ENCODE measurements at places on chromosomes 12 and 14.

GRCh38 chr12:47478426-47478825, 227.4 kb downstream of the RPAP3 start:
- DNase-seq, result no peak

- no peak for DNase-seq
Observed at GRCh38 chr14:90728951-90729350, 87.3 kb downstream of the TTC7B start.

DNA sequence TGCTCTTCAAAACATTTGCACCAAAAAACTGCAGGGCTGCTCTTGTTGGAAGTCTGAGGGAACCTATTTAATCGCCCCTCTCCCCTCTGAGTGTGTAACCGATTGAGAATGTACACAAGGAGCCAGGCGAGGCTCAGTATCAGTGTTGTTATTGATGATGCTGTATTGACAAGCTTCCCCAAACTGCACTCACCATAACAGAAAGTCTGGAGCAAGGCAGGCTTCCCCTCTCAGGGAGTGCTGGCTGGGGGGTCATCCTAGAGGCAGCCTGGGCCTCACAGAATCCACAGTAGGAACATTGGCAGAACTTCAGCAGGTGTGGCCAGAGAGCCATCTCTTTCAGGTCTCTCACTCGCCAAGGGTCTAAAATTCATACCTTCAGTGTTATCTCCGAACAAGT, 58.1 kb upstream of the TUNAR start:
- no peak for DNase-seq

DNA sequence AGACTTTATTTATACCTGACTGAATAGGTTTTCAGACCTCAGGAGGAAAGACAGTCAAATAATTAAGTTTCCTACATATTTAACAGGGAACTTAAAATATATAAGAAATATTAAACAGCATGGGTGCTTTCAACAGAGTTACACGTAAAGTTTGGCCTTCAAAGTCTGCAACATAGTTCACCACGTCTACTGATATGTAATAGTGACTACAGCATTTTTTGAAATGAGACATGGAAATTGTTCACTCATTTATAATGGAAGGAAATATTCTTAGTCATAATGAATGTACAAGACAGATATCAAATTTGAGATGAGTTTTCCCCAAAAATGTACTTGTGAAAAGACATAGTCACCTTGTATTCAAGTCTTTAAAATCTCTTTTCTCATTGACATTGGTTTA, 56.7 kb upstream of the KCNMB4 start:
- DNase-seq, result no peak

GRCh38 chr12:70756118-70756517, 118.9 kb upstream of the PTPRB start:
- DNase-seq, result no peak

DNA sequence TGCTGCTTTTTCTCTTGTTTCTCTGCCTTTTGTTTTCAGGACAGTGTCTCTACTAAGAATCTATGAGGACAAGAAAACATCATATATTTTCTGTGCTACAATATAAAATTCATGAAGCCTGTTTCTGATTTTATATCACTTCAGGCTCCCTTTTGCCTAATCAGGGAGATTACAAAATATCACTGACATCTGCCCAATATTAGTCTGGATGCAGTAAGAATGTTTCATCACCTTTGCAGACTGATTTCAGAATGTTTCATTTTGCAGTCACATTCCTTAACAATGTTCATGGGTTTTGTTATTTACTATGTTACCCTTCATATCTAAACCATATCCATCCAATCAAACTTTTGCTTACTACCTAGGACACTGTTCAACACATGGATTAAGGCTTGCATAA, 491 bp upstream of the CLEC6A start:
- DNase-seq, result no peak

GRCh38 chr14:85296456-85297210, 233.3 kb upstream of the FLRT2 start:
- DNase-seq, result no peak

- DNase-seq, result no peak
Observed at GRCh38 chr12:23096321-23096720, 471.4 kb downstream of the ETNK1 start.

DNA sequence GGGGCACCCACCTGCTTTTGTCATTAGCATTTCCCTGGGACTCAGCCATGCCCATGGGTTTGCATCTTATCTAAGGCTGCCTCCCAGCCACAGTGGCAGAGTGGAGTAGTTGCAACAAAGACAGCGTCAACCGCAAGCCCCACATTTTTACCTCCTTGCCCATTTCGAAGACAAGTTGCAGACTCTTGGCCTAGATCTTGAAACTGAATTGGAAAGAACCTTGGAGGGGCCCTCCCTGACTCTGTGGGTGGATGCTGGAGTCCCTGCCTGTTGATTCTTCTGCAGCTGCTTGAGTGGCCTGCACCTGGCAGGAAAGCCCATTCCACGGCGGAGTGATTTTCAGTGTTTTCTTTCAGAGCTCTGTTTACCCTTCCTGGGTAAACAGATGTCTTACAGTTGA, 309.0 kb downstream of the VRK1 start:
- DNase-seq, result no peak

DNA sequence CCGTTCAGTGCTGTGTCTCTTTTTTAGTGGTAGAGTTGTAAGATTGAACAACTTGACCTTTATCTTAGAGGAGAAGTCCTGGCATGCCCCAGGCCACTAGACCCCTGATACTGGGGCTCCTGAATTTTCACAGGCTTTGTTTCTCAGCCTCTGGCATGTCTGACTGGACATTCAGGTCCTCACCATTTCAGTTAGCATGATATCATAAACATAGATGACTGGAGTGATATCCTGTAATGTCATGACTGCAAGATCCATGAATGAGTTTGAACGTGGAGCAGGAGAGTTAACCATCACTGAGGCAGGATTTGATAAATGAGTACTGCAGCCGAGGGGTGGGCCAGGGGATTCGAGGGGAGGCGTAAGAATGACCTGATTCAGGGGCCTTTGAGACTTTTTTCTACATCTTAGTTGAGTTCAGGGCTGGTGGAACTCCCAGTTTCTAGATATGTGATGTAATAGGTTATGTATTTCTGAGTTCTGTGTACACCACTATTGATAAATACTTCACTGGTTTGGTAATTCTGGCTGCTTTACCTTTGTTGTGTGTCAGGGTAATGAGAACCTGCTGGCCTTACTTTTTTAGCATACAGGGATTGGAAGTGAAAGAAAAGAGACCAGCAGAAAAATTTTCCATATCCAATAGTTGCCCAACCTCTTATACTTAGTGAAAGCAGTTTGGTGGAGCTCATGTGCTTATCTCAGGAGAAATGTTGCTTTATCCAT, 217.0 kb downstream of the SYNE2 start:
- no peak for DNase-seq

DNA sequence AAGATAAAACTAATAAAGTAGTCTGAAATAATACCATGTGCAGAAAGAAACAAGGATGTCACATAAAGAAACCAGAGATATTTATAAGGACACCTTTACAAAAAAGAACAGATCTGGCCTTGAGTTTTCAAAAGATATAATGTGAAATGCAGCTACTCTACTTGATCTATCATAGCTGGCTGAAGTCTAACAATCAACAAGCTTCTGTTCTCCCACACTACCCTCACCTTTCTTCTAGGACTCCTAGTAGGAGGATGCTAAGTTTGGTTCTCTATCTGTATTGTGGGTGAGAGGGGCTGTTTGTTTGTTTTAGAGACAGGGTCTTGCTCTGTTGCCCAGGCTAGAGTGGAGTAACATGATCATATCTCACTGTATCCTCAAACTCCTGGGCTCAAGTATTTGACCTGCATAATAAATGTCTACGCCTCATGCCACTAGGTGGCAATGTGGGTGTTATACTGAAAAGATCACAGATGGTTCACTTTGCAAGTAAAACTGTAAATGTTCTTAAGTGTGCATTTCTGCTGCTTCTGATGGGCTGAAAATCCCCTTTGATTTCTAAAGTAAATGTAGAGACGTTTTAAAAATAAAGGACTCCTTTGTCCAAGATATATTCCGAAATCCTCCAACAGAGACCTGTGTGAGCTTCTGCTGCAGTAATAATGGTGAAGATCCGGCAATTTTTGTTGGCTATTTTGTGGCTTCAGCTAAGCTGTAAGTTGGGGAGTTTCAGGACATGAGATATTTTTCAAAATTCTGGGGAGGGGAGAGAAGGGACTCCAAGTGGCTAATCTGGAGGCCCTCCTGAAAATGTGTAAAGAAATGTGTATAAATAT, 269.3 kb downstream of the DAD1 start:
- DNase-seq, result peak; percentile 48

- peak; percentile 41 for DNase-seq
Observed at GRCh38 chr12:93572712-93573551, 457 bp downstream of the SOCS2 start.

DNA sequence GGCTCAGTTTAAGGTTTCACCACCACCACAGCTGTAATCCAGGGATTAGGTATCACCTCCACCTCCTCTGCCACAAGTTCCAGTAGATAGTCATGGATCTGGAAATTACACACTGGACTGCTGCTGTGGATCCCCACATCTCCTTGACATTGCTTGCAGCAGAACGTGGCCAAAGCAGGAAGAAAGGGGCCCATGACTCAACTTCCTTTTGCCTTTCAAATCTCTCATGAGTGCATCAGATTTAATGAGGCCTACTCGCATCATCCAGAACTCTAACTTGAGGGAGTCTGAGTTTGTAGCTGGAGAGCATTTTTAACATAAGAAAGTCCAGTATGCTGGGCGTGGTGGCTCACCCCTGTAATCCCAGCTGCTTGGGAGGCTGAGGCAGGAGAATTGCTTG, 29.2 kb upstream of the TMED10 start:
- no peak for DNase-seq

GRCh38 chr12:59168647-59169046, 248.3 kb upstream of the LRIG3 start:
- DNase-seq, result no peak

DNA sequence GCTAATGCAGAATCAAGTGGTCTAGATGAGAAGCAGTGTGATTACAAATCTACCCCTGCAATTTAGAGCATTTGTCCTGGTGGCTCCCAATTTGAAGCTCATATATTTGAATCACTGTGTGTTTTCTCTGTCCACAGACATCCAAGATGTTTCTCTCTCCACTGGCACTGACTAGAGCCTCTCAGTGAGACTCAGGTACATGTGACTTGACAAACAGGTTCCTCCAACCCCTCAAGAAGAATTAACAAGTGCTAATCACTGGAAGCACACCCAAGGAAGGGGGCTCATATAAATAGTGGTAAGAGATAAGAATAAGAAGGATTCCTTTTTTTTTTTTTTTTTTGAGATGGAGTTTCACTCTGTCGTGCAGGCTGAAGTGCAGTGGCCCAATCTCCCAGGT, 20.5 kb downstream of the OR10G2 start:
- DNase-seq, result no peak

GRCh38 chr14:96662116-96662970, 134.8 kb upstream of the VRK1 start:
- no peak for DNase-seq

DNA sequence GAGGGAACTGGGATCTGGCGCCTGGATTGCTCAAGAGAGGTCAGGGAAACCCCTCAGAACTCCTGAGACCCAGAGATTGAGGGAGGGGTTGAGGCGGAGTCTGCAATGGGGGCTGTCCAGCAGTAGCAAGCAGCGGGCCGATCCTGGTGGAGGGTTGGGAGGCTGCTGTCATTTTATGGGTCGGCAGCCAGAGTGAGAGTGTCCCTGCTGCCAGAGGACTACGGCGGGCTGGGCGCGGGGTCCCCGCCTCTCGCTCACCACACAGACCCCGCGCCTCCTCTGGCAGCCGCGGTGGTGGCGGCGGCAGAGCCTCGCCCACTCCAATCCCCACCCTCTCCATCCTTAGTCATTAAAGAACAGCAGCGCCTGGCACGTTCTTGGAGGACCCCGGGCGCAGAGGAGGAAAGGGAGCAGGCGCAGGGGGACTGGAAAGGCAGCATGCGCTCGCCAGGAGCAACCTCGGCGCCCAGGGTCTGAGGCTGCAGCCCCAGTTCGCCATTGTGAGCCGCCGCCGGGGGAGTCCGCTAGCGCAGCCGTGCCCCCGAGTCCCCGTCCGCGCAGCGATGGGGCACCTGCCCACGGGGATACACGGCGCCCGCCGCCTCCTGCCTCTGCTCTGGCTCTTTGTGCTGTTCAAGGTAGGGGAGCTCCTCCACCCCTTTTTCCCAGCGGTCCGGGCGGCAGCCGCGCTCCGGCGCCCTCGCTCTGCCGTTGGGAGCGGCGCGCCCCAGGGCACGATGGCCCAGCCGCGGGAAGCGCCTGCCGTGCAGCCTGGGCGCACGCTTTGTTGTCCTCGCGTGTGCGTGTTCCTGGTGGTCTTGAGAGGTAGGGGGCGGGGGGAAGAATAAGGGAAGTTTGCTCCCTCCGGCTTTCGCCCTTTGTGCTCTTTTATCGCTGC, at the start of gene PTPRO:
Gene PTPRO (plus strand): TSS at position 345 of the 898 bp plus-strand sequence.
- DNase-seq, result no peak

GRCh38 chr14:103445806-103446205, 60.6 kb downstream of the MARK3 start:
- no peak for DNase-seq

DNA sequence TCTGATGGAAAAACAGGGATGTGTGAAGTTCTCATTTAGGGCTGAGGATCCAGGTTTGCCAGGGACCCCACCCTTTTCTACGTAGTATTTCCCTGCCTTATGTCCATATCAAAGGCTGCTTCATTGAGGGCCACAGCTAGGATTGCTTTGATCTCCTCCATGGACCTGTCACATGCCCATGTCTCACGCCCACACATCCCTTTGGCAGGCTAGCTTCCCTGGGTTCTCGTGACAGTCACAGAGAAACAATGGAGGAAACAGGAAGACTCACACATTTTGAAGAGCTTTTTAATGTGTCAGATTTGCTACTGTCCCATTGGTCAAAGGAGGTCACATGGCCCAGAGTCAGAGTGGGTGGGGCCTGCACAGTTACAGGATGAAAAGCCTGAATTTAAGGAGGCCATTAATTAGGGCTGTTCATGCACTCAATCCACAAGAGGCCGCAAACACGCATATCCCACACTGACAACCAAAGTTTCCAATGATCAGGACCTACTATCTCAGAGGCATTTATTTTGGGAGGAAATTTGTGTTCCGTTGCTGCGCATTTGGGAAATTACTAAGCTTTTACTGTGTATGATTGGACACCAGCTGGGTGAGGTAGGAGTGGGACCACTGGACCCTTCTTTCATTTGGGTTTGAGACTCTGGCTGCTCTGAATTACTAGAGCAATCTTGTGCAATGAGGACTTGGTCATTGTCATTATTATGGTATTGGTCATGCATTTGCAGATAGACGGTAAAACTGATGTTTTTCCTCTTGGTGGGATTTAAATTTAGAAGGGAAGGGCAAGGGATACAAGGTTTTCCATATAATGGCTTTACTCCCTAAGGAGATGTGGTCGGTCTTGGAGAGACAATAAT, 266.2 kb downstream of the KTN1 start:
- DNase-seq, result no peak

DNA sequence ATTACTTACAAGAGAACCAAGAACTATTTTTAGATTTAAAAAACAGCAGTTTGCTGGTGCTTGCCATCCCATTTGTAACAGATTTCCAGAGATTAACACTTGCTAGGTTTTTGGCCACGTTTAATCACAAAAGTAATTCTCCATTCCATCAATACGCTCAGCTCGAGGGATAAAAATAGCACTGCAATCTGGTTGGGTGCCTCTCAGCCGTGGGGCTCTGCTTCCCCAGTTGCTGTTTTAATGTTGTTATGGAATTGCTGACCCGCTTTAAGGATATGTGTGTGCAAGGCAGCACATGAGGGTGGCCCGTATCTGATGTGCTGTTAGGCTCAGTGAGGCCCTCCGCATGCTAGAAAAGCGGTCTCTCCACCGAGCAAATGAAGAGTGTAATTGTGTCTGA, 222.2 kb upstream of the TMEM260 start:
- no peak for DNase-seq

GRCh38 chr14:37116933-37117849, 55.2 kb downstream of the SLC25A21 start:
- DNase-seq, result no peak
